Keratinocyte (primary cell): ENCODE measurements at places on chromosomes 6 and 20. TPM values are rescaled to one million over a fixed set of nuclear protein-coding genes. Genes with fewer than 3 reads are reported as not detected.

DNA sequence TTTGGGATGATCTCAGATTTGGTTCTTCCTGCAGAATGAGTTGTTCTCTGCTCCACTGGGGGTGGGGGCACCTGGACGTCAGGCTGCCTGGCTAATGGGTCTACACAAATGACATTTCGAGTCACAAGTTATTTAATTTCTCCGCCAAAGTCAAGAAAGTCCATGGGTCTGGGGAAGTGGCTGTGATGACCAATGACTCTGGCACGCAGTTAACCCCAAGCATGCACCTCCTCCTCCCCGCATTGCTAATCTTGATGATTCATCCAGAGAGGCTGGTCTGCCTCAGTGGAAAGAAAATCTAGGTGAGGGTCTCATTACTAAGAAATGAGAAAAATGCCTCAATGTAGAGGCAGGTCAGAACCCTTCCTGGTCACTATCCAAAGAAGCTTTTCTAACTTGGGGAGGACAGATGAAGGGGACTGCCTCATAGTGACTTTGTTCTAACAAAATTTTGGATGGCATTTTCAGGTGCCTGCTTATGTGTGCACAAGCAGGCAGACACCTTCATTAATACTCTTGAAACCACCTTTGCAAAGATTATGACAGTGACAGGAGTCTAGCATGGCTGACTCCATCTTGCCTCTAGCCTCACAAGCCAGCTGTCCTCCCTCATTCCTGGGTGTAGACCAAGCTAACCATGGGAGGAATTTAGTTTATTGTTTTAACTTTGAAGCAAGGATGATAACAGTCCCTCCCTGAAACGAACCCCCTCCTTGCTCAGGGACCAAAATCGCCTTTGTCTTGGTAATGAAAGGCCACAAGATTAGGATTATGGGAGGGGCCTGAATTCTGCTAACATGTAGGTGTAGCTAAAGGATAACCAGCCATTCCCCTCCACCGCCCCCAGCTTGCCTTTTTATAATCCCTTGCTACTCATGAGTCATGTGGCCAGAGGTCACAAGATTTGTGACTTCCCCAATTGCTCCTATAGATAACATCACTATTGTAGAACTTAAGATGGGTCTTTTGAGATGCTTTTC lies 98.6 kb upstream of the MRPS10 start:
- DNase-seq, result peak; percentile 49

DNA sequence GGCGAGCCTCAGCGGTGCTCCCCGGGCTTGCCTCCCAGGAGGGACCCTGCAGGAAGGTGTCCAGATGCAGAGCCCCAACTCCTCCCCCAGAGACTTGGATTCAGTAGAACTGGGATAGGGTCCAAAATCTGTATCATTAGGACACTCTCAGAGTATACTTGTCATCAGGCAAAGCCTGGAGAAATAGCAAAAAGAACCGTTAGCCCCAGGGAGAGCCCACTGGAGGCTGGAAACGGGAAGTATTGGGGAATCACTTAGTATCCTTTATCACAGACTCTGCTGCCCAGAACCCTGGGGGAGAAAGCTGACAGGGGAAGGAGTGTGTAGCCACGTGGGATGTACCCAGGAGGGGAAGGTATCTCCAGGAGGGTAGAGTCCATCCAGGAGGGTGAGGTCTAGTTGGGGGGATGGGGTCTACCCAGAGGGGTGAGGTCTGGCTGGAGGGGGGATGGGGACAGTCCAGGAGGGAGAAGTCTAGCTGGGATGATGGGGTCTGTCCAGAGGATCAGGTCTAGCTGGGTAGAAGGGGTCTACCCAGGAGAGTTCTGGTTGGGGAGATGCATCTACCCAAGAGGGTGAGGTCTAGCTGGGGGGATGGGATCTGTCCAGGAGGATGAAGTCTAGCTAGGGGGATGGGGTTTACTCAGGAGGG lies 107.2 kb downstream of the LY86 start:
- no peak for DNase-seq

- DNase-seq, result no peak
Measured at GRCh38 chr6:7468382-7469081, 72.9 kb upstream of the DSP start.

The ID1 gene
- 24.4 to 40.8 TPM (median 33.0 TPM) in 3 replicates for polyA plus RNA-seq

DNA sequence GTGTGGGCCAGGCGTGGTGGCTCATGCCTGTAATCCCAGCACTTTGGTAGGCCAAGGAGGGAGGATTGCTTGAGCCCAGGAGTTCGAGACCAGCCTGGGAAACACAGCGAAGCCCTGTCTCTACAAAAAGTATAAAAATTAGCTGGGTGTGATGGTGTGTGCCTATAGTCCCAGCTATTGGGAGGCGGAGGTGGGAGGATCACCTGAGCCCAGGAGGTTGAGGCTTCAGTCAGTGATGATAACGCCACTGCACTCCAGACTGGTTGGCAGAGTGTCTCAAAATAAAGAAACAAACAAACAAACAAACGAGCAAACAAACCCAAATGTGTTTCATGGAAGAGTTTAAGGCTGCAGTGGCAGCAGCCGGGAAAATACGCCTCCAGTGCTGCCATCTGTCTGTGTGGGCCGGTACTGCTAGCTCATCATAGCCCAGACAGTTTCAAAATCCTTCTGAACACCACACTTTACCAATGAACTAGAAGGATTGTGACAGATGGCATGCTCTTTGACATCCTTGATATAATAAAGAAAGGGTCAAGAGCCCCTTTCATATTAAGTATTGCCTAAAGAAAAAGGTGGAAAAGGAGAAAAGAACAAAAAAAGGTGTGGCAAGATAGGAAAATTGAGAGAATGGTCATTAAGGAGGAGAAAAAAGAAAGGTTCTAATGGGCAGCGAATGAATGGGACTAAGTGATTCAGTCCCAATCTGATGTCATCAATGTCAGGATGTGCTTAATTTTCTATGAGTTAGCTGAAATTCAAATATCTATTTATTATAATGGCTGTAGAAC lies 298.6 kb downstream of the SYNE1 start:
- no peak for DNase-seq

- no peak for DNase-seq
Measured at GRCh38 chr20:1346315-1346969, 17.5 kb upstream of the SDCBP2 start.

- DNase-seq, result no peak
Measured at GRCh38 chr6:123007885-123008284, 11.8 kb downstream of the CLVS2 start.

GRCh38 chr20:59835448-59836395 lies 97.7 kb downstream of the SYCP2 start:
- no peak for DNase-seq

DNA sequence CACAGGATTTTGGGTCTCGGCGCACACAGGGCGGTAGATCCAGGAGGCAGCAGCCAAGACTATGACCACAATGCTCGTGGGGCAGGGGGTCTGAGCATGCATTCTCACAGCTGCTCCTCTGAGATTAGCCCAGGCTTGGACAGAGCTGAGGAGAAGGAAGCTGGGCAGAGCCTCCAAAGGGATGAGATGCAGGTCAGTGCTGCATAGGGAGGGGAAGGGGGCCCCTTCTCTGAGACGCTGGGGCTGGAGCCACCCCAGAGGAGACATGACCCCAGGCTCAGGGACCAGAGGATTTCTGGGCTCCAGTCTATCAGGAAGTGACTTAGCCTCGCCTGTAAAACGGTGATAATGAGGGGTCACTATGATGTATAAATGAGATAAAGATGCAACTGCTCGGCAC lies 93.9 kb downstream of the BFSP1 start:
- no peak for DNase-seq

- no peak for DNase-seq
Measured at GRCh38 chr6:159892053-159892452, 1.3 kb downstream of the MAS1 start.

DNA sequence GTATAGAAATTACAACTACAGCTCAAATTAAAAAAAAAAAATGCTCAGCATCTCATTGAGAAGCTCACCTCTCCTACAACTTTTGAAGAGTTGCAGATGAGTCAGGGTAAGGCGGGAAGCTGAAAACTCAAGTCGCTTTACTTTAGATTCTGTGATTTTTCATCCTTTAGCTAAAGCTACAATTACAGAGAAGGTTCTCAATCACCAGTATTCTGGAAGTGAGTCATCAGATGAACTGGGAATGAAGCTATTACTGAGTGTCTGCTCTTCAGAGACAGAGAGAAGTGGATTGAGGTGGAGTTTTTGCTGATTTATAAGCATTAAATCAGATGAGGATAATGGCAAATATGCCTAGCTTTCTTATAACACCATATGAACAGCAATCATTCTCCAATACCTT lies 91.9 kb downstream of the TFAP2A start:
- DNase-seq, result no peak

DNA sequence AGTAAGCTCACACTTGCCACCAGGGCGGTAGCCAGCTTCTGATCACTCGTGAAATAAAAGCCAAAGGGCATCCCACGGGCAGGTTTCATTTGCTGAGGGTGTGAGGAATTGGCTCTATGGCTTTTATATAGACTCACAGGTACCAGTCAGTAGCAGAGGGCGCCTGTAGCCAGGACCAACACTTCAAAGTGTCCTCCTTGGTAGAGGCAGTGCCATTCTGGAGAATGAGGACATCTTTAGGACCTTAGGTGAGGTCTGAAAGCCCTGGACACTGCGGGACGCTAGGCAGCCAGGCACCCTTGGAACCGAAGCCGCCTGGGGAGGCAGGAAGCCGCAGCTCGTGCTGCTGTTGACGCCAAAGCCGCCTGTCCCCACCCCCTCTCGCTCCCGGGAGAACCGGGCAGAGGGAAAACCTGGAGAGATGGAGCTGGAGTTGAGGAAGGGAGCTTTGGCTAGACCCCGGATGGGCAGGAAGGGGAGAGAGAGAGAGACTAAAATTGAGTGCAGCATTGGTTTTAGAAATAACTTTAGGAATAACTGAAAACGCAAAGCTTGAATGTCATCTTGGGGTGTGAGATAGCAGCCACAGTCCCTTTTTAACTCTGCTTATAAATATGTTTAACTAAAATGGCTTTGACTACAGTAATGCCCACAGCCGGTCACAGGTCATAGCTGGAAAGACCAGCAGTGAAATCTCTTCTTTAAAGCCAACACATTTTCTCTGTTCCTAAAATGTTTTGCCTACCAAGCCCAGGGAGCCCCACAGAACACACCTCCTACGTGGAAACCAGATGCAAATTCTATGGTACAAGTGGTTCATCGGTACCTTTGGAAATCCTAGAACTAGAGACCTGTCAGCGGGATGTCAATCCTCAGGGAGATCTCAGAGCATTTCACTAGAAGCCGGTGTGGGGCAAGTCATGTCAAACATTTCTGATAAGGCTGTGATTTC lies 128.5 kb upstream of the CDYL start:
- no peak for DNase-seq

The ULBP3 gene
- polyA plus RNA-seq, result 7.4 to 16.6 TPM (median 9.8 TPM) in 3 replicates

The DEFB132 gene
- polyA plus RNA-seq, result not detected in 3 replicates

The NDUFAF4 gene
- polyA plus RNA-seq, result 35.5 to 68.3 TPM (median 37.3 TPM) in 3 replicates

DNA sequence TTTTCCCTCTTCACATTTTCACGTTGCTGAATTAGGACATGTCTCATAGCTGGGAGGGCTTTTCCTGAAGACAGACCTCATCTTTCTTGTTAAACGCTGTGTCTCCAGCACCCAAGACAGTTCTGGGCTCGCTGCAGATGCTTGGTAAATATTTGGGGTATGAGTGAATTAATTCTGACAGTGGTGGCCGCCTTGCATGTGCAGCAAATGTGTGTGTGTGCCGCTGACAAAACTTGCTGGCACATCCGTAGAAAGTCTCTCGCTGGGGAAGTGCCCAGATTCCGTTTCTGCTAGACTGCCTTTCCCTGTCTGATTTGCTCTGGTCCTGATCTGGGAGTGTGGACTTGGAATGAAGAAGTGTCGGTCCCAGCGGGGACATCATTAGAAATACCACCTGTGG lies 48.2 kb upstream of the ZNFX1 start:
- no peak for DNase-seq

- no peak for DNase-seq
Measured at GRCh38 chr20:37309290-37309689, 19.8 kb downstream of the MANBAL start.

DNA sequence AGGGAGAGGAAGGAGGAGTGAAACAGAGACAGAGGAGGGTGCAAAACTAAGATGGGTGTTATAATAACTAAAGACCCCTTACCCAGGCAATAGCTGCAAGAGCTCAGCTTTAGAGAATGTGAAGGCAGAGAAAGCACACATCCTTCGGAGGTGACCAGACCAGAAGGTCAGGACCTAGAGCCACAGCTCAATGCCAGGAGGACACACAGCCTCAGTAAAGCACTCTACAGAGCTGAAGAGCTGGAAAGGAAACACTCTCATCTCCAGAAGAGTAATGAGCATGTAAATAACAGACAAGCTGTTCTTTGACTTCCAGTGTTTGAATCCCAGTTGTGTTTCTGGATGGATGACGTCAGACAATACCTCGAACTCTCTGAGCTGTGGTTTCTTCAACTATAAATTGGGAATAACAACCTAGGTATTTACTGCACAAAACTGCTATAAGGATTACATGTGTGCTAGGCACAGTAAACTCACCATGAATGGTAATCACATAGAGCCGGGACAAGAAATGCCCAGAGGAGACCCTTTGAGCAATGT lies 63.2 kb downstream of the MAP3K5 start:
- no peak for DNase-seq

The CD83 gene
- polyA plus RNA-seq, result 2.2 to 3.8 TPM (median 3.4 TPM) in 3 replicates

- peak; percentile 7 for DNase-seq
Measured at GRCh38 chr6:48535582-48536009, 424.6 kb upstream of the PTCHD4 start.

- DNase-seq, result no peak
Measured at GRCh38 chr6:166988674-166989201, 10.5 kb upstream of the CEP43 start.

DNA sequence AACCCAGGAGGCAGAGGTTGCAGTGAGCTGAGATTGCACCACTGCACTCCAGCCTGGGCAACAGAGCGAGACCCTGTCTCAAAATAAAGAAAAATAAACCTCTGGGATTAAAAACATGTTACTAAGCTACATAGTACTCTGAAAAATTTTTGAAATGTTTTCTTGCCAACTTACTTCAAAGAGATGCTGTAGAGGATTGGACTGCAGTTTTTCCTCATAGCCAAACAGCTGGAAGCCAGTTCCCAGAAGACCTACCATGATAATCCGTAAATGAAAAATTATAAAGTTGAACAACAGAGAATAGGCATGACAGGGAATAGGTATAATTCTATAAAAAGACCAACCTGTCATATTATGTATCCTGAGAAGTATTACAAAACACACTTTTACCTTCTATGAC lies 48.0 kb downstream of the RARS2 start:
- DNase-seq, result no peak

The TIAM2 gene
- 2.3 to 4.0 TPM (median 3.4 TPM) in 3 replicates for polyA plus RNA-seq

The CGA gene
- polyA plus RNA-seq, result not detected in 3 replicates

DNA sequence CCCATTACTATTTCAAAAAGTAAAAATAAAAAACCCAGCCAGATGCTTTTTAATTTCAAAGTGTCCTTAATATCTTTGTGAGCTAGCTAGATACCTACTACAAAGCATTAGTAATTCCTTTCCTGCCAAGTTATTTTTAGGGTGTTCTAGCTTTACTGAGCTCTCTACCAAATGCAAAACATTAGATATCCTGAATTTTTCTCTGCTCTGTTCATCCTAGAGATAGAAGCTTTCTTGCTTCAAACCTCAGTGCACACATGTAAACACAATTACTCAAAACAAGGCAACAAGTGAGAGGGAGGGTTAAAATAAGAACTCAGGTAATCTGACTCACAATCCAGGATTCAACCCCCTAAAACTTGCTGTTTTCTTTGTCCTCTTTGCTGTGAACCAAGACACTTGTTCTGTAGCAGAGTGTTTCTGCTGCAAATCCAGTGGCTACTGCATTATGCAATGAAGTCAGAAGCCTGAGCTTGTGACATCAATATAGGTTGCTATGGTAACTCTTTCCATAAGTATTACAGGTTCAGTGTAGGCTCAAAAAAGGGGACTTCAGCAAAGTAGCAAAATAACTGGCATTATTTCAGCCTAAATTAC lies 72.6 kb upstream of the STXBP5 start:
- DNase-seq, result no peak
